ENCODE measurements at places on chromosomes 6 and 20.
A peak's percentile ranks its signal among the peaks of the same experiment; 100 is the strongest.

DNA sequence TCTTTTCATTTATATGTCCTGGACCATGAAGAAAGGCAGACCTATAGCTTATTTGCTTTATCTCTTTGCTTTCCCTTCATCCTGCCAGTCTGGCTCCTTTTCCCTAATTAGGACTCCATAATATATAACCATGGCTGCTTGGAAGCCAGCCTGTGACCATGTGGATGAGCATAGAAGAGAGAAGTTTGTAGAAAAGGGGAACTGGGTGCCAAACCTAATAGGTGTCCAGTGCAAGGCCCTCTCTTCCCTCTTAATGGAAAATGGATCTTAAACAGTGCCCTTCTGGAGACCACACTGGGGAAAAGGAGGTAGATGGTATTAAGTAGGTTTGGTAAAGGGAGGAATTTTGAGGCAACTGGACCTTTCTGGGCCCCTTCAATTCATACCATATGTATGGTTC is 16.7 kb upstream of the OSTM1 start:
- DNase-seq = no peak

DNA sequence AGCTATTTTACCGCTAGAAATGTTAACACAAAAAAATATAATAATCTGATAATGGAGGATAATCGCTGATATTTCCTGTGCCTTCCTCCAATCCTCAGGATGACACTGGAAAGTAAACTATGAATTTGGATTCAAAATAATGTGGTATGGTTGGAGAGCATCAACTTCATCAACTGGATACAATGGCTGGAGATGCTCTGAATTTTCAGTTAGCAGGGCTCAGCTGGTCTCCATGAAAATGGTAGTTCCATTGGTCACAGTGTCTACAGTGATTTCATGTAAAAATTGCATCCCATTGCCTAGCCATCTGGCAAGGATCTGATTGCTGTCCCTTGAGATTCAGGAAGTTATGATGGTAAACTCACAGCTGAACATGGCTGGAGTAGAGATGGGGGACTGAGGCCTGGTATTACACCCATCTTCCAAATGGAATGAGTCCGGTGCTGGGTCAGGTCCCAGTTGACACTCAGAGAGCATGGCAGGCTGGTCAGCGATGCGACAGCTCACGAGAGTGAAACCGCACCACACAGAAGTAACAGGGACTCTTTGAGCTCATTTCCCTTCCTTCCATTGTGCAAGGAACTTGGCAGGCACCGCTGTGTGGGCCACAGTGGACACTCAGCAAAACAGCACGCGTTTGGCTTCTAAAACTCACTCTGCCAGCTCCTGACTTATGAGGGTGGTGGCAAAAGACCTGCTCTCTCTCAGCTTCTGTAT is 142.4 kb upstream of the TNFAIP3 start:
- DNase-seq = no peak

DNA sequence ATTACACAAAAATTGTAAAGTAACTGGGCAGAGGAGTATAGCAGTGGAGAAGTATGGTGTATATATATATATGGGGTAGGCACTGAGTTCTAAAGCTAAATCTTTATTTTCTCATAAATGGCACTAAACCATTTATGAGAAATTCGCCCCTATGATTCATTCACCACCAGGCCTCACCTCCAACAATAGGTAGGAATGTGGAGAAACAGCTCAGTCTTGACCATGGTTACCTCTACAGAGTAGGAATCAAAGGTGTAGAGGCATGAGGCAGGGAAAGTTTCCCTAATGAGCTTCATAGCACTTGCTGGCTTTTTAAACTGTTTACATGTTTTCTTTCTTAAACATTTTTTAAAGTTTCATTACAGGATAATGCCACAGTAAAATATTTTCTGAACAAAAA is 36.9 kb upstream of the SUMO4 start:
- DNase-seq = no peak

DNA sequence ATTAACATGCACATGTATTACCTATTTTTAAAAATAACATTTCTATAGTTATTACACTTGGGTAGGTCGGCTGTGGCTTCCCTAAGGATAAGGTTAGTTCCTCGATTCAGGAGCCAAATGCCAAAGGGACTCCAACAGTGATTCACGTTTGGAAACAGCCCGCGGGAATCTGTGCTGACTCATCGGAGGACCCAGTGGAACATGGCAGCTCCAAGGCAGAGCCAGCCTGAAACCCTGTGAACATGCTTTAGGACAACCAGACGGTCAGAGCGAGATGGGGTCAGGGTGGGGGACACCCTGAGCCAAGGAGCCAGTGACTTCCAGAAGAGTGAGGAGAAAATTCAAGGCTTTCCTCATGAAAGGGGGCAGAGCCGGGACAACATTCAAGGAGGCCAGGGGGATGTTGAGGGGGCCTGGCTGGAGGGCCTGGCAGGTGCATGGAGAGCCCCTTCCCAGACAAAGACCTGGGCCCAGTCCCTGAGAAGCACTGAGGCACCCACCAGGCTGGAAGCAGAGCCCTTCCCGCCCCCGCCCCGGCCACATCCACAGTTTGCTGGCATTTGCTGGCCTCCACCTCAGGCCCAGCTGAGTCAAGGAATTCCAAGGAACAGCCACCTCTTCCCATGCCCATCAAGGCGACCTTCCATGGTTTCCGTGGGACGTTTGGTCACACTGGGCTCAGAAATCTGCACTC is 133.2 kb downstream of the SNX5 start:
- DNase-seq = no peak

DNA sequence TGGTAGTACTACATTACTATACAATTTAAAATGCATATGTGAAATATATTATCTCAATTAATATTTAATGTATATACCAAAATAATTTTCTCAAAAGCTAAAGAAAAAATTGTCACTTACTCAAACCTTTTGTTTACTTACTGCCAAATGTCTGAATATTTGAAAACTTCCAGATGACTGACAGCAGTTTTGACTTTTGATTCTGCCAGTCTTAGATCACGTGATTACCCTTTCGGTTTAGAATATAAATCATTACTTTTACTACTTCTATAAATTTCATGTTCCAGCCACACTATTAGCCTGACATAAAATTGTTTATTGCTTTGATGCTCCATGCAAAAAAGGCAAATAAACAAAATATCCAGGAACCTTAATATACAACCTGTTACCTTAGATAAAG is 680.7 kb upstream of the ID4 start:
- DNase-seq = no peak

DNA sequence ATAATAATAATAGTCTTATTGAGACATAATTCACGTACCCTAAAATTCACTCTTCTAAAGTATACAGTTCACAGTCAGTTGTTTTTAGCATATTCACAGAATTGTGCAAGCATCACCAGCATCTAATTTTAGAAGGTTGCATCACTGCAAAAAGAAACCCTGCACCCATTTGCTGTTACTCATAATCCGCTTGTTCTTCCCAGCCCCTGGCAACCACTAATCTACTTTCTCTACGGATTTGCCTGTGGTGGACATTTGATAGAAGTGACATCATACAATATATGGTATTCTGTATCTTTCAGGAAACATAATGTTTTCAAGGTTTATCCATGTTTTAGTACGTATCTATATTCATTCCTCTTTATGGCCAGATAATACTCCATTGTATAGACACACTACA is 41.5 kb upstream of the FAM184A start:
- DNase-seq = no peak

- no peak for DNase-seq
These were observed 14.5 kb upstream of the KCNK5 start for GRCh38 chr6:39243809-39244208.

DNA sequence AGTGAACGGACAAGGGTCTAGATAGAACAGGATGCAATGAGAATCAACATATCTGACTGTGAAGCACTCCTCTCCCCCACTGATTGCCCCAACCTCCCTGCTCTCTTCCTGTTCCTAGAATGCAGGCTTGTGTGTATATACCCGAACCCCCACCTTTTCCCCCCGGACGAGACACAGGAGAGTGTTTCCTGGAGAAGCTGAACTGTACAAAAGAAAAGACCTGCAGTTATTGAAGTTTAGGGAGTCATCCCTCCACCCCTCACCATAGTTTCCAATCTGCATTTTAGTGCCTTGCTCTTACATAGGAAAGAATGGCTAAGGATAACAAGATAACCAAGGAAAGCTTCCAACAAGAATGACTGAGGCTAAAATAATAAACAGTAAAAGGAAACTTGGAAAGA is 55.5 kb upstream of the PDE10A start:
- no peak for DNase-seq

GRCh38 chr6:30102414-30102969 is 10.4 kb downstream of the TRIM31 start:
- no peak for DNase-seq

DNA sequence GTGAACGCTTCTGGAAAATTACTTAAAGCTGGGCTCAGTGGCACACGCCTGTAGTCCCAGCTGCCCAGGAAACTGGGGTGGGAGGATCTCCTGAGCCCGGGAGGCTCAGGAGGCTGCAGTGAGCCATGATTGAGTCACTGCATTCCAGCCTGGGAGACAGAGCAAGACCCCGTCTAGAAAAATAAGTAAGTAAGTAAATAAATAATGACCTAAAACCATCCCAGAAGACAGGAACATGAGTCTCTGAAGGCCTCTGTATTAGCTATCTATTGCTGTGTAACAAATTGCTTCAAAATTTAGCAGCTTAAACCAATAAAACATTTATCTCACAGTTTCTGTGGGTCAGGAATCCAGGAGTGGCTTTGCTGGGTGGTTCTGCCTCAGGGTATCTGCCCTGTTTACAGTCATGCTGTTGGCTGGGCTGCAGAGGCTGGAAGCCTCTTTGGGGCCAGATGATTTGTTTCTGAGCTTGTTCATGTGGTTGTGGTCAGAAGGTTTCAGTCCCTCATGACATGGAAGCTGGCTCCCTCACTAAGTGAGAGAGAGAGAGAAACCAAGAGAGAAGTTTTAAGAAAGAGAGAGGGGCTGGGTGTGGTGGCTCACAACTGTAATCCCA is 48.4 kb upstream of the NCOA3 start:
- no peak for DNase-seq

GRCh38 chr6:109306733-109307132 is 75.5 kb downstream of the CD164 start:
- DNase-seq = no peak

- DNase-seq = peak; percentile 89
These were observed at the start of gene RRP36 for GRCh38 chr6:43021270-43022047. Gene RRP36 (plus strand): TSS chr6:43021623. CDS start chr6:43021655, 32 bp downstream.

- no peak for DNase-seq
These were observed 164.2 kb downstream of the DTNBP1 start for GRCh38 chr6:15498640-15499039.

- DNase-seq = peak; percentile 70
These were observed 937 bp downstream of the ZNF318 start for GRCh38 chr6:43368259-43369160.

DNA sequence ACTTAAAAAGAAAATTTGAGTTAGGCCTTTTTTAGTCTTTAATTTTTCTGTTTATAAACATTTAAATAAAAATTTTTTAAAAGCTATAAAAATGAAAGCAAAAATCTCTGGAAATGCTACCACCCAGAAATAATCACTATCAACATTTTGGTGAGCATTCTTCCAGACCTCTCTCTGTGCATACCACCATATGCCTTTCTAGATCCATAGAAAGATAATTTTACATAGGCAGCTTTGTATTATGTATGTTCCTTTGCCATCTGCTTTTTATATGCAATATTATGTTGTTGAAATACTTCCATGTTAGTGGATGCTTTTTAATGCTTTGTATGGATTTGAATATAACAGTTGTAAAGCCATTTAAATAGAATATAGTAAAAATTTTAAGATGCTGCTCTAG is 496.7 kb upstream of the HTR1E start:
- no peak for DNase-seq

- no peak for DNase-seq
These were observed 11.5 kb upstream of the GLP1R start for GRCh38 chr6:39037082-39037508.

DNA sequence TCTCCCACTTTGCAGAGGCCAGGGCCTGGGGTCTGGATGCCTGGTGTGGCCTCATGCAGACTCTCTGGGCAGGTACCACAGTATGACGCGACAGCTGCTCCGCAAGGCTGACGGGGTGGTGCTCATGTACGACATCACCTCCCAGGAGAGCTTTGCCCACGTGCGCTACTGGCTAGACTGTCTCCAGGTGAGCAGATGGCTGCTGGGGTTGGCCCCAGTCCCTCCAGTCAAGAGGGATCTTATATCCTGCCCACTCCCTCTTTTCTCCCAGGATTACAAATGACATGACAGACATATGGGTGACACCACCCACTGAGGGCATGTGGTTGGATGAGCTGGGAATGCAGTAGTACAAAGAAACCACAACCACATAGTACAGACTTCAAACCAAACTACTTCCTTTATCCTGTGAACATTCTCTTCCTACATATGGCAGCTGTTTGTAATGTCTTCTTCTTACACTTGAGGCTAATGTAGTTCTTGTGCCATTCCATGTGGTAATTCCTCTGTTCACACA is 29.9 kb downstream of the RAB44 start:
- DNase-seq = no peak

GRCh38 chr6:85044361-85044760 is 280.0 kb upstream of the TBX18 start:
- DNase-seq = no peak

- no peak for DNase-seq
These were observed 213.8 kb upstream of the AGPAT4 start for GRCh38 chr6:161487694-161488093.

GRCh38 chr6:40877362-40877761 is 161.7 kb downstream of the UNC5CL start:
- no peak for DNase-seq

GRCh38 chr6:53411451-53411850 is 62.7 kb upstream of the ELOVL5 start:
- DNase-seq = no peak

DNA sequence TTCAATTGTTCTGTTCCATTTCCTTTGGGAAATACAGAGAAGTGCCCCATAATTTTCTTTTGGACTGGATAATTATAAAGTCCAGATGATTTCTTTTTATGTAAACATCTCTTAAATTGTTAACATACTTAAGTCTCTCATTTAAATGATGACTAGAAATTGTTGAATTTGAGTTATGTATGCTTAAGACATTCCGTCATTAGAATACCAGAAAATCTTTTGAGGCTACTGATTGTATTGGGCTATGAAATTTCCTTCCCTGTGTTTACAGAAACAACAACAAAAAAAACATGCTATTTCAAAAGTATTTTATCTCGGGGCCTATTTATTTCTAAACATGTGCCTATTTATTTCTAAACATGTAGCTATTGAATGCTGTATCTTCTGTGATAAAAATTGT is 125.4 kb downstream of the SH3BGRL2 start:
- no peak for DNase-seq

- no peak for DNase-seq
These were observed 541.7 kb upstream of the FLRT3 start for GRCh38 chr20:14879020-14879697.

GRCh38 chr6:168319279-168320111 is at the start of gene DACT2:
Gene DACT2 (minus strand): TSS chr6:168319777. CDS start chr6:168319633, 144 bp downstream.
- DNase-seq = no peak

Data from left forelimb (tissue), 1 donor.